ENCODE measurements at places on chromosomes 7 and 10. TPM values are rescaled to one million over a fixed set of nuclear protein-coding genes. Genes with fewer than 3 reads are reported as not detected.

GRCh38 chr7:116779931-116780330, 82.5 kb upstream of the CAPZA2 start:
- no peaks in the 10 kb centered on the region for H3K36me3 ChIP-seq
- H3K27ac ChIP-seq = no peak overlapping the region
- H3K27me3 ChIP-seq = no peaks in the 10 kb centered on the region
- H3K4me3 ChIP-seq = no peak overlapping the region

GRCh38 chr7:108384716-108385483, 71.3 kb downstream of the NRCAM start:
- H3K27ac ChIP-seq = no peak overlapping the region
- peaks cover 8% of the 10 kb centered on the region for H3K27me3 ChIP-seq
- H3K4me3 ChIP-seq = no peak overlapping the region
- H3K4me1 ChIP-seq = no peaks in the 10 kb centered on the region
- DNase-seq = no peak
- H3K36me3 ChIP-seq = no peaks in the 10 kb centered on the region

GRCh38 chr10:105094048-105094447, 453.0 kb downstream of the SORCS3 start:
- no peaks in the 10 kb centered on the region for H3K36me3 ChIP-seq
- no peak overlapping the region for H3K27ac ChIP-seq
- H3K4me3 ChIP-seq = no peak overlapping the region
- no peaks in the 10 kb centered on the region for H3K27me3 ChIP-seq

DNA sequence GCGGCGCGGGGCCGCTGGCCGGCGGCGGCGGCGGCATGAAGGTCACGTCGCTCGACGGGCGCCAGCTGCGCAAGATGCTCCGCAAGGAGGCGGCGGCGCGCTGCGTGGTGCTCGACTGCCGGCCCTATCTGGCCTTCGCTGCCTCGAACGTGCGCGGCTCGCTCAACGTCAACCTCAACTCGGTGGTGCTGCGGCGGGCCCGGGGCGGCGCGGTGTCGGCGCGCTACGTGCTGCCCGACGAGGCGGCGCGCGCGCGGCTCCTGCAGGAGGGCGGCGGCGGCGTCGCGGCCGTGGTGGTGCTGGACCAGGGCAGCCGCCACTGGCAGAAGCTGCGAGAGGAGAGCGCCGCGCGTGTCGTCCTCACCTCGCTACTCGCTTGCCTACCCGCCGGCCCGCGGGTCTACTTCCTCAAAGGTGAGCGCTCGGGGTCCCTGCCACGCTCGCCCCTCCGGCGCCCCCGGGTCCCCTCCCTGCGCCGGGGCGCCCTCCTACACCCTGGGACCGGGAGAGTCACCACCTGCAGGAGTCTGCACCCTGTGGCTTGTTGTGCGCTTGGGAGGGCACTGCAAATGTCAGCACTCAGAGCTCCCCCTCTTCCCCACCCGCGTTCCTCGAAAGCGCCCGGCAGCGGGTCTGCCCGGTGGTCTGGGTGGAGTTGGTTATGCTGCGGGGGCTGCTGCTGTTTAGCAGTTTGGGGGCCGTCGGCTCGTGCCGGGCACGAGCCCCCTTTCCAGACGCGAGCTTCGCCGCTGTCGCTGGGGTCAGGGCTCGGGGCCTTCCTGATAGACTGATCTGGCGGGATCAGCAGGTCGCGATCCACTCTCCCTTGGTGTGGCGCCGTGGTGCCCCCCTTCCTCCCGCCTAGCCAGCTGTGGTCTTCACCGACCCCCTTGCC, 627 bp downstream of the DUSP5 start:
- no peaks in the 10 kb centered on the region for H3K27me3 ChIP-seq
- peak; percentile 67 for DNase-seq
- peak overlapping the region; percentile 84 for H3K27ac ChIP-seq
- H3K36me3 ChIP-seq = peaks cover 16% of the 10 kb centered on the region

DNA sequence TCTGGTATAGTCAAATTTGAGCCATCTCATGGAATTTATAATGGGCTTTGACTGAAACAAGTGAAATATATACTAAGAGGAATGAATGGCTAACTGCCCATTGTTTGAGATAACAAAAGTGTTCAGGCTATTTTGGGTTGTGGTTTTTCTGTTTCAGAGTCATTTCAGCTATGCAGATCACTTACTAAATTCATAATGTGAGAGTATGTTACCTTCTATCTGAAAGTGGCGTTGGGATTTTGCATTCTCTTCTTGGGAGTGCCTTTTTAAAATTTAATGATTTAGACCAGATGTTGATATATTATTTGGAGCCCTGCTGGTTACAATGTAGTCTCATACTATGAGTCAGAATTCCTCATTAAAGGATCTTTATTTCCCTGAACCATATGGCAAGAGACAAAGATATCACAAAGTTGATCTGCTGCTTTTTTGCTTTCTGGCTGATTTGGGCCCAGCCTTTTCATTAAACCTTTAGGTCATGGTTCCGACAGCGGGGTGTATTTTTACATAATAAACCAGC, 10.4 kb downstream of the VCL start:
- no peaks in the 10 kb centered on the region for H3K27me3 ChIP-seq
- H3K4me3 ChIP-seq = no peak overlapping the region
- peaks cover 89% of the 10 kb centered on the region for H3K4me1 ChIP-seq
- H3K36me3 ChIP-seq = peaks cover 62% of the 10 kb centered on the region
- DNase-seq = peak; percentile 90
- H3K27ac ChIP-seq = peak overlapping the region; percentile 69

DNA sequence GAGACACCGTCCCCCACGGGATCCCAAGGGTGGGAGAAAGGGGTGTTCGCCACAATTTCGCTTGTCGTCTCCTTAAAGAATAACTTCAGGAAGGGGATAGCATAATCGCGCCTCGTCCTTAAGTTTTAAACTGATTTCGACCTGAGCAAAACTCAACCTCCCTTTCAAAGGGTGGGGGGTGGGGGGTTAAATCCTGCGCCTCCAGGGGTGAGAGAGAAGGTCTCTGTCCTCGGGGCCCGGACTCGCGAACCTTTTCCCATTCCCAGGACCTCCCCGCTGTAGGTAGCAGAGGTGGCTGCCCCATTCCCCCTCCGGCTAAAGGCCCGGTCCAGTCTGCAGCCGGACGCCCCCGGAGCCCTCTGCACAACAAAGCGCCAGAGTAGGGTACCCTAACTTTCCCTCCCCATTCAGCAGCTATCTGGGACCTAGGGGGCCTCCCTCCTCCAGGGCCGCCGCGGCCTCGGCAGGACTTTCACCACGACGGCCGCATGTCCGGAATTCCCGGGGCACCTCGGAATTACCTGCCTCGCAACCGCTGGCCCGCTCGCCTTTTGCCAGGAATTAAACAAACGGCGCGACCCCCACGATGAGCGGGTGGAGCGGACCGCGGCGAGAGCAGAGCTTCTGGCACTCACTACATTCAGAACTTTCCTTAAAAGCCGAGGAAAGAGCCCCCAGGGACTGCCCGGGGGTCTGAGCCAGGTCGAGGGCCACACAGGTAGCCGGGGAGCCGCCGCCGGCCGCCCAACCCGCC, 1.7 kb downstream of the CDK6 start:
- peak overlapping the region; percentile 96 for H3K27ac ChIP-seq
- DNase-seq = peak; percentile 71
- H3K4me3 ChIP-seq = peak overlapping the region; percentile 69
- H3K4me1 ChIP-seq = peaks cover 17% of the 10 kb centered on the region

Gene ABCB8
- 24.6 TPM for total RNA-seq

Gene NUTM2E
- total RNA-seq = 0.05 TPM

DNA sequence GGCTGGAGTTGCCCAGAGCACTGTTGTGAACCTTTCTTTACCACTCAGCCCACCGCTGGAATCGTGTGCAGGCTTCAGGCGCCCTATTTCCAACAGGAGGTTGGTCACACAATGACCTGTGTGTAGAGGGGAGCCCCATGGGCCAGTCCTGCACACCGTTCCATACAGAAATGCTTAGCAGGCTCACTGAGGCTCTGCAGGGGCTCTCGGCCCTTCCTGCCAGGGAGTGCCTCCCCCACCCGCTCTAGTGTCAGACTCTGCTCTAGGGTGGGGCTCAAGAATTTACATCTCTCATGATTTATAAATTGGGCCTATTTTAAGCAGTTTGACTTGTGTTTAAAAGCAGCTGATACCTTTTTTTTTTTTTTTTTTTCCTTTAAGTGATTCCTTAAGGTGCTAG, 42.0 kb downstream of the SHH start:
- no peaks in the 10 kb centered on the region for H3K4me1 ChIP-seq
- no peak overlapping the region for H3K27ac ChIP-seq

- H3K27me3 ChIP-seq = no peaks in the 10 kb centered on the region
- H3K36me3 ChIP-seq = no peaks in the 10 kb centered on the region
- H3K27ac ChIP-seq = no peak overlapping the region
- no peak overlapping the region for H3K4me3 ChIP-seq
- DNase-seq = no peak
- no peaks in the 10 kb centered on the region for H3K4me1 ChIP-seq
Measured at GRCh38 chr10:108208038-108208437, 1043.5 kb upstream of the SORCS1 start.

GRCh38 chr7:112162142-112162766, 43.9 kb downstream of the DOCK4 start:
- DNase-seq = no peak
- H3K27me3 ChIP-seq = no peaks in the 10 kb centered on the region
- no peak overlapping the region for H3K27ac ChIP-seq
- no peaks in the 10 kb centered on the region for H3K36me3 ChIP-seq

Gene GIMAP4
- total RNA-seq = not detected

Gene DRGX
- total RNA-seq = not detected

Gene HOXA4
- total RNA-seq = not detected

GRCh38 chr7:115346685-115347084, 424.8 kb downstream of the MDFIC start:
- H3K4me1 ChIP-seq = no peaks in the 10 kb centered on the region
- H3K27ac ChIP-seq = no peak overlapping the region
- H3K27me3 ChIP-seq = no peaks in the 10 kb centered on the region
- H3K36me3 ChIP-seq = no peaks in the 10 kb centered on the region

Gene HOXA13
- 2.5 TPM for total RNA-seq

Gene RNF32
- total RNA-seq = 0.18 TPM

Gene ITPRIP
- 3.8 TPM for total RNA-seq

GRCh38 chr10:74916283-74916682, 89.9 kb downstream of the KAT6B start:
- no peak overlapping the region for H3K27ac ChIP-seq
- H3K36me3 ChIP-seq = no peaks in the 10 kb centered on the region
- peaks cover 22% of the 10 kb centered on the region for H3K4me1 ChIP-seq
- no peak overlapping the region for H3K4me3 ChIP-seq
- no peaks in the 10 kb centered on the region for H3K27me3 ChIP-seq

Gene TMEM184A
- 3.2 TPM for total RNA-seq

Gene CDNF
- total RNA-seq = 0.29 TPM

- peaks cover 71% of the 10 kb centered on the region for H3K4me1 ChIP-seq
- no peak overlapping the region for H3K4me3 ChIP-seq
- no peaks in the 10 kb centered on the region for H3K36me3 ChIP-seq
- H3K27ac ChIP-seq = peak overlapping the region; percentile 93
- DNase-seq = peak; percentile 82
- H3K27me3 ChIP-seq = no peaks in the 10 kb centered on the region
Measured at GRCh38 chr7:41027428-41028115, 675.3 kb downstream of the INHBA start.

DNA sequence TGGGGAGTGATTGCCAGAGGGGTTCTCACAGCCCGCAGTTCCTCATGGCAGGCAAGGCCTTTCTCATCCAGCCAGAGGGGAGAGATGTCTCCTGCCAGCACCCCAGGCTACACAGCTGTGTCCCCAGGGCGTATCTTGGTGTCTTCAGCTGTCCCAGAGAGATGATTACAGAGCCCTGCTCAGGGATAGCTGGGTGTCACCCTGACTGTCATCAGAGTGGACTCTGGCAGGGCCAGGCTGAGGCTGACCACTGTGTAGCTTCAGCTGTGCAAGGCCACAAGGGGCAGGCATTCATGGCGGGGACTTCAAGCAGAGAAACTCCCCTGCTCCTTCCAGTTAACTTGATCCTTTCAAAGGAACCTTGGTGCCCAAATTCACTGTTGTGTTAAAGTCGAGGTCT, 124.2 kb downstream of the RGS10 start:
- peaks cover 11% of the 10 kb centered on the region for H3K4me1 ChIP-seq
- DNase-seq = no peak
- no peak overlapping the region for H3K4me3 ChIP-seq
- H3K27ac ChIP-seq = no peak overlapping the region

GRCh38 chr7:127512663-127513062, 72.7 kb downstream of the GCC1 start:
- H3K4me1 ChIP-seq = no peaks in the 10 kb centered on the region
- no peak for DNase-seq
- no peak overlapping the region for H3K4me3 ChIP-seq
- no peak overlapping the region for H3K27ac ChIP-seq

Gene ATOH7
- not detected for total RNA-seq

GRCh38 chr10:21515361-21516241, 9.9 kb downstream of the SKIDA1 start:
- no peak for DNase-seq
- no peaks in the 10 kb centered on the region for H3K27me3 ChIP-seq
- H3K4me1 ChIP-seq = peaks cover 36% of the 10 kb centered on the region
- H3K4me3 ChIP-seq = peak overlapping the region; percentile 70
- no peaks in the 10 kb centered on the region for H3K36me3 ChIP-seq

DNA sequence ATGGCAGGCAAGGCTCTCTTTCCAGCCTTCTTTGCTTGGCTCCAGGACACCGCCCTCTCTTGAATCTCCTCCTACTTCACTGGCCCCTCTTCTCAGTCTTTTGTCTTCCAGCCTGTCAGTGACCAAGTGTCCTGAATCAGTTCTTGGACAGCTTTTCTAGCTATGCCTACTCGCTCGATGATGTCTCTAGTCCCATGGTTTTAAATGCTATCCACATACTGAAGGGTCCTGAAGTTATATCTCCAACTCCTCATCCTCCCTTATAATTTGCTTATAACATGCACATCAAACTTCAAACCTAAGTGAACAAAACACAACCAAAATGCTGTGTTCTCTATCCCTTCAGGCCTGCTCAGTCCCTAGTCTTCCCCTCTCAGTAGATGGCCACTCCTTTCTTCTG, 5.0 kb upstream of the GOLGA7B start:
- H3K27ac ChIP-seq = no peak overlapping the region
- no peak overlapping the region for H3K4me3 ChIP-seq
- H3K4me1 ChIP-seq = peaks cover 31% of the 10 kb centered on the region
- no peaks in the 10 kb centered on the region for H3K36me3 ChIP-seq
- DNase-seq = no peak
- H3K27me3 ChIP-seq = peaks cover 10% of the 10 kb centered on the region

GRCh38 chr7:57425969-57426628, 23.9 kb upstream of the ZNF716 start:
- no peaks in the 10 kb centered on the region for H3K4me1 ChIP-seq
- H3K27me3 ChIP-seq = no peaks in the 10 kb centered on the region
- DNase-seq = no peak
- no peak overlapping the region for H3K27ac ChIP-seq
- H3K4me3 ChIP-seq = no peak overlapping the region
- H3K36me3 ChIP-seq = no peaks in the 10 kb centered on the region

- peaks cover 31% of the 10 kb centered on the region for H3K27me3 ChIP-seq
- H3K27ac ChIP-seq = no peak overlapping the region
- H3K4me1 ChIP-seq = peaks cover 29% of the 10 kb centered on the region
- DNase-seq = peak; percentile 65
- H3K36me3 ChIP-seq = no peaks in the 10 kb centered on the region
Measured at GRCh38 chr10:102230264-102230860, 4.3 kb downstream of the ELOVL3 start.

- DNase-seq = no peak
- H3K27me3 ChIP-seq = peaks cover 11% of the 10 kb centered on the region
- H3K4me3 ChIP-seq = no peak overlapping the region
- H3K4me1 ChIP-seq = no peaks in the 10 kb centered on the region
Measured at GRCh38 chr7:151291206-151291605, 42.7 kb upstream of the SMARCD3 start.

GRCh38 chr7:129970816-129971215, 18.1 kb upstream of the UBE2H start:
- H3K36me3 ChIP-seq = no peaks in the 10 kb centered on the region

Gene BTBD16
- not detected for total RNA-seq

GRCh38 chr10:127990846-127991542, 84.1 kb downstream of the PTPRE start:
- no peaks in the 10 kb centered on the region for H3K27me3 ChIP-seq
- DNase-seq = no peak
- no peak overlapping the region for H3K4me3 ChIP-seq
- H3K36me3 ChIP-seq = no peaks in the 10 kb centered on the region

All from SJSA1 (cell line).